NCI-H446 (cell line): ENCODE measurements at places on chromosomes 6 and 20.

DNA sequence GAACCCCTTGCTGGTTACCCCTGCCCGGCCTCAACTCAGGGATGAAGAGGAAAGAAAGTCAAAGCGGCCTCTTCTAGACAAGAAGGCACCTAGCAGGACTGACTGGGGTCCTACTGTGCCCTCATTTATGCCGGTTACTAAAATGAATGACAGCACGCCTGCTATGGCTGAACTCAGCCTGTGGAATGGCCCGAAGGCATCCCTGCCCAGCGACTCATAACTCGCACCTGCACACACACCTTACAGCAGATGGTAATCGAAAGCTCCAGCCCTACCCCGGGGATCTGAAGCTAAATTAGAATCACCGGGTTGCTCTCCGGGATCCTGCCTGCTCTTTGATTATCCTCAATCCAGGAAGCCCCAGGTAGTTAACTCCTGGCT is 747 bp upstream of the TXNDC5 start:
- DNase-seq, result no peak

DNA sequence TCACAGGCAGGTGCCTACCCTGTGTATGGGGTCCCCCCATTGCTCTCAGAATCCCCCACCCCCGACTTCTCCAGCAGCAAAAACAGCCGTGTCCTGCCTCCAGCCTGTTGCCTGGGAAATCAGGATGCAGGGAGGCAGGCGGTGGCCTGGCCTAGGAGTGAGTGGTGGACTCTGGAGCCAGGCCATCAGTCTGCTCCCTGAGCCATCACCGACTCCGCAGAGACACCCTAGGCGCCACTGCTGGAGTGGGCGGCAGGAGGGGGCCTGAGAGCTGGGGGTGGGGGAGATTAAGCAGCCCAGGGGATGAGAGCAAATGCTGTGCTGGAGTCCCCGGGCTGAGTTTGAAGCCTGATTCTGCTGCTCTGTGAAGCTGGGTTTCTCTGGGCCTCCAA is 93.2 kb downstream of the CD40 start:
- DNase-seq, result no peak

DNA sequence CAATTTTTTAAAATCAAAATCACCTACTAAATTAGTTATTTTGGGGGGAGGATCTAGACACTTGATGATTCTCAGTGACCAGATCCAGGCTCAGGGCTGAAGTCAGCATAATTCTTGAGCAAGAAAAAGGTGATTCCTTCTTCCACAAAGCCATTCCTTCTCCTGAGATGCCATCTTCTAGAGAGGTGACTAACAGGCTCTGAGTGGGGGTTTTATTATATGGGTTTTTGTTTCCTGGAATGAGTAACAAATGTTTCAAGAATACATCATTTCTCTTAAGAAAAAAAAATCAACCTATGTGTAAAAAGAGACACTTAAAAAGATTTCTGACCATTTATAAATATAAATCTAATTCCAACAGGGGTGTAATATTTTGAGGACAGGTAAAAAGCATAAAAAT is 154.3 kb downstream of the NFATC2 start:
- DNase-seq, result no peak

GRCh38 chr6:105485456-105485855 is 82.6 kb upstream of the PREP start:
- no peak for DNase-seq

DNA sequence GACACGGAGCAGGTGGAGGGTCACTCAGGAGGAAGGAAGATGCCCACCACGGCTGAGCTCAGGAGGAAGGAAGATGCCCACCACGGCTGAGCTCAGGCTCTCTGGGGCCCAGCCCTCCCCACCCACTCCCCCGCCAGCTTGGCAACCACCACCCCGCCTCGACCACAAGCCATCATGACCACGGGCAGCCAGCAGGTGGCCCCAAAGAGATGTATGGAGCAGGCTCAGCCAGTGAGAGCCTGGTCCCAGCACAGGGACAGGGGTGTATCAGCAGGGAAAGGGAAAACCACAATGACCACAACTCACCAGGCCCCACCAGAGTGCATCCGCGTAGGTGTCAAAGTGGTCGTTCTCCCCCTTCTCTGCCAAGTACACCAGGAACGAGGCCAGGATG is 30.4 kb downstream of the KCNQ2 start:
- peak; percentile 34 for DNase-seq

DNA sequence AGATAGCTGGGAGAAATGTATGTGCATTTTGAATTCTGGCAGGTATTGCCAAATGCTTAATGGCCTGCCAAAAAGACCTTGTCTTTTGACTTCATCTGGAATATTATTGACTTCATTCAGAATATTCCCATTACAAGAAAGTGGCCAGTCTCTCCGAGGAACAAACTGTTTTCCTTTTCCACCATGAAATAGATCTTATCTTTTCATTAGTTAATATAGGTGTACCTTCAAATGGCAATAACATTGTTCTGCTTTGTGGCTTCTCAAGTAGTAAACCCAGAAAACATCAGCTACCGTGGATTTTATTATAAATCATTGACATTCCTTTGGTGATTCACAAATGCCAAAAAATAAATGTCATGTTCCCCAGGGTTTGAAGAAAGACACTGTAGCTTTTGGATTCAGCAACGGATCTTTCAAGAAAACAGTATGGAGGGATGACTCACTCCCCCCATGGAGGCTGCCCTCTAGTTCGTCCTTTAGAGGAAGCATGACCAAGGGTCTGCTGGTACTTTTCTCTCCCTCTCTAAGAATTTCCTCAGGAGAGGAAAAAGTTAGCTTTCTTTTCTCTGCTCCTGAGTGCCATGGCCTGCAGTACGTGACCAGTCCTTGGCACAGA is 1.1 kb upstream of the RNF182 start:
- peak; percentile 69 for DNase-seq

DNA sequence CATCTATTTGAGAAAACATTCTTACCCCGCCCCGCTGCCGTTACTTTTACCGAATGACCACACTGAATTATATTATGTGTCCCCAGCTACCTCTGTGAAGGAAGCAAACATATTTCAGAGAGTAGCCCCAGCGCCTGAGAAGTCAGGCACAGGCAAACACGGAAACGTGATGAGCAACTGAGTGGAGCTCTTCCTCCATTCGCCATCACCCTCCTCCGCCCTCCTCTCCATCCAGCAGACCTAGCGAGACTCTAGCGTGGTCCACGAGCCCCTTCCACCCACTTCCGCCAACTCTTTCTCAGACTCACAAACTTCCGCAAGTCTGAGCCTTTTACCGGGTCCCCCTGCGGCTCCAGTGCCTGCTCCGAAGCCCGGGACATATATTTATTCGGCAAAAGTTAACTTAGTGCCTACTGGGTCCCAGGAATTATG is 582 bp downstream of the SNRPB start:
- no peak for DNase-seq

DNA sequence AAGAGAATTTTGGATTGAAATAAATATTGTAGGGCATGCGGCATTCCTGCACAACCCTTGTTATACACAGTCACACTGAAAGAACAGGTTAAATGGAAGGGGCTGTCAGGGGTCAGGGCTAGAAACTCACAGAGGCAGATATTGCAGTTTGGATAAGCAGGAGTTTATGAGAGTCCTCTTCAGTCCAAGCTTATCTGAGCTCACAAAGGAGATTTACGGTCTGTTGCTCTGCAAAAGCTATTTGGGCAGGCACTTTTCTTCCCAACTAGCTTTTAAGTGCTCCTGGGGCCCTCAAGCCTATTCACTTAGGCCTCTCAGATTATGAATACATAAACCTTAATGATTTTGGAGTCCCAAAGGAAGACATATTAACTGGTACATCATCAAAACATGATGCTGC is 156.2 kb downstream of the SOX4 start:
- no peak for DNase-seq

DNA sequence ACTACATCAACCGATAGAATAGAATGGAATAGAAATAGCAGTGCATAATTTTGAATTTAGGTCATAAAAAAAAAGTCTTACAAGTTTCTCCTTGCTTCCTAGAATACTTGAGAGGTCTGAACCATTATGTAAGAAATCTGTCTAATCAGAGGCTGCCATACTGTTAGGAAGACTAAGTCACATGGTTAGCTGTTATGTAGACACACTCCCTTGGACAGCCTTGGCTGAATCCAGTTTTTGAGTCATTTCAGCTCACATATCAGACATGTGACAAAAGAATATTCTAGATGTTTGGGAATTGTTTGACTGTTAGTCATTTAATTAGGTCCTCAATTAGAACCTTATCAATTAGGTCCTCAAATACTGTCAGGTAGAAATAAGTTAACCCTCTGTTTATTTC is 1601.4 kb downstream of the GRIK2 start:
- no peak for DNase-seq

DNA sequence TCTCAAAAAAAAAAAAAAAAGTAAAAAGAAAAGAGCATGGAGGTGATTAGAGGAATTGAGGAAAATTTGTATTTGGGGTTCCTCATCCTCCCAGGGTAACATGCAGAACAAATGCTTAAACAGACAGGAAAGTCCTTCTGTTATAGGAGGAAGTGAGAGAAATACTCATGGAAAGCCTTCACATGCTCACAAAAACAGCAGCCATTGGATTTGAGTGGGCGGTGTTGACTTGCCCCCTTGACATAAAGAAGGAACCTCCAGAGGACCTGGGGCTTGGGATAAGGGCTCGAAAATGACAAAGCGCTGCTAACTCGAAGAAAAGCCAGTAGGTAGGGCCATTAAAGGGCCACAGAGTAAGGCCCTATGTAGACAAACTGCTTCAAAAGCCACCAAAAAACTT is 17.5 kb upstream of the SAMHD1 start:
- no peak for DNase-seq

DNA sequence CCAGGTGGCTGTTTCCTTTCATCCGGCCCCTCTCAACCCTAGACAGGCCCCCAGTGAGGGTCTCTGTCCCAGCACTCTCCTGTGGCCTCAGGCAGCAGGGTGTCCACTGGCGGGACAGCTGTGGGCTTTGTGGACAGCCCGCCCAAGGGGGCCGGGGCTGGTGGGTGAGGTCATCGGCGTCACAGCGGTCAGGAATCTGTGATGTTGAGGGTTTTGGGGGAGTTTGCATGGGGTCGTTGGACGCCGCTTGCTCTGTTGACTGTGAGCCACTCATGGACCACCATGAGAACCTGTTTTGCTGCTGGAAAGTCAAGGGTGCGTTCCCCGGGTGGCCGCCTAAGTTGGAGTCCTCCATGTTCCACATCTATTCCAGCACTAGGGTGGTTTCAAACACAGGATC is 146.4 kb downstream of the DTNBP1 start:
- DNase-seq, result no peak

DNA sequence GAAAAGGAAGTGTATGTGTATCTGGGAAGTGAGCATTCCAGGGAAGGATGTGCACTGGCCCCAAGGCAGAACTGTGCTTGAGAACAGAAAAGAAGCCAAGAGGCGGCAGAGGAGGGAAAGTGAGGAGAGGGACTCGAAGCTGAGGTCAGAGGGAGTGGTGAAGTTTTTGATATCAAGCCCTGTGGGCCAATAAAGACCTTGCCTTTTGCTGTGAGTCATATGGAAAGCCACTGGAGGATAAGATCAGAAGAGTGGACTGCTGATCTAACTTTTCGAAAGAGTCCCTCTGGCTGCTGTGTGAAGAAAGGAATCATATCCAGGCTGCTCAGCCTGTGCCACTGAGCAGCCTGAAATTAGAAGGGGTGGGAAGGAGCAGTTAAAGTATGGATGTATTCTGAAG is 99.4 kb downstream of the EYA4 start:
- no peak for DNase-seq

DNA sequence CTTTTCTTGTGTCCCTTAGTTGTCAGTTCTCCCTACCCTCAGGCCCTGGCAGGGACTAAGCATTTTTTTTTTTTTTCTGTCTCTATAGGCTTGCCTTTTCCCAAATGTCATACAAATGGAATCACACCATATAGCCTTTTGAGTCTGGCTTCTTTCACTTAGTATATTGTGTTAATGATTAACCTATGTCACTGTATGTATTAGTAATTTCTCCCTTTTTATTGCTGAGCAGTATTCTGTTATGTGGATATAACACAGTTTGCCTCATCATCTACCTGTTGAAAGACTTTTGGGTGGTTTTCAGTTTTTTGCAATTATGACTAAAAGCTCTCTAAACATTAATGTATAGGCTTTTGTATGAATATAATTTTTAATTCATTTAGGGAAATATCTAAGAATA is 16.0 kb upstream of the FBXO30 start:
- no peak for DNase-seq

- DNase-seq, result no peak
Measured at GRCh38 chr6:35508027-35508426, 4.7 kb downstream of the TULP1 start.

DNA sequence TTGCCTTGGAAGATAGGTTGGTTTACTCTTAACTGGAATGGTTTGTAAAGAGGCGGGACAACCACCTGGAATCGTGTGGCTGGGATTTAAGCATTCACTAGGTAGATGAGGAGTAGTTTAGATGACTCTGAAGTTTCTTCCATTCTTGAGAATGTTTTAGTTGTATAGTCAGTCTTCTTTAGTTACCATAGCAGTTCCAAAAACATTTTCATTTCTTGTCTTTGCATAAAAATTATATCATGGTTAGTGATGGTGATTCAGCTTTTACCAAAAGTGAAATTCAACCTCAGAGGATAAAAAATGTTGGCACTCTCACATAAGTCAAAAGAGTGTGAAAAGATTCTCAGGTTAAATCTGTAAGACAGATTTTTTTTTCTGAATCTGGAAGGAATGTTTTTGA is 70.3 kb downstream of the SMAP1 start:
- DNase-seq, result no peak

GRCh38 chr6:38847497-38847896 is 132.4 kb downstream of the DNAH8 start:
- DNase-seq, result no peak

GRCh38 chr6:125014661-125014957 is 52.4 kb downstream of the RNF217 start:
- no peak for DNase-seq

DNA sequence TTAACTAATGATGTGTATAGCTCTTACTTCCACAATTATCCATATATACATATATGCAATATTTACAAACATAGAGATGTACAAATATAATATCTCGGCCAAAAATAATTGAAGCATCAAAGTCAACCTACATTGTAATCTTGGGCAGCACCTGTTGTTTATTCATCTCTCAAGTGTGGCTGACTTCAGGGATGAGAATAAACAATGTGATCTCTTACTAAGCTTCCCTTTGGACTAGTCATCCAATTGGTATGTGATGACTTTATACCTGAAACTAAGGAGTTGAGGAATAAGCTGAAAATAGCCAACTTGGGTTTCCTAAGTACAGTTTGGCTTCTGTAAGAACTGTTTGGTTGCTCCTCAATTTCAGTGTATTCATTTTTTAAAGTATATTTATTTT is 256.6 kb downstream of the KHDC1L start:
- DNase-seq, result no peak

GRCh38 chr6:24910331-24910960 is 25.3 kb downstream of the RIPOR2 start:
- DNase-seq, result no peak

DNA sequence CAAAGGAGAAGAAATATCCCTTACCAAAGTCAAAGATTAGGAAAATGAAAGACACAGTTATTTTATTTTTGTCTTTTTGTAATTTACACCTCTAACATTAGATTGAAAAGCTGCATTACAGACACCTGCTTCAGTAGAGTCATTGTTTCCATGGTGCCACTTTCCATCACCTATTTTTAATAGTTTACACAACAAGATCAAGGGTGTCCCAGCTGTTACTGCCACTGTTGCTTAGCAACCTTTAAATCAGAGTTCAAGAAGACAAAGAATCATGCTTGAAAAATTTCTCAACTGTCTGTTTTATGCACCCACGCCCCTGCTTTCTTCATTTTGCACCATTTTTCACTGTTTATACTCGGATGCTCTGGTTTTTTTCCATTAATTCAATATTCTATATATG is 668.2 kb upstream of the GJE1 start:
- DNase-seq, result peak; percentile 19
